CD4-positive, alpha-beta T cell treated with Interleukin-4 for 4 hours (primary cell): ENCODE measurements at places on chromosomes 3 and 15.

GRCh38 chr3:46675843-46676567 lies 17.5 kb downstream of the ALS2CL start:
- no peak for DNase-seq

DNA sequence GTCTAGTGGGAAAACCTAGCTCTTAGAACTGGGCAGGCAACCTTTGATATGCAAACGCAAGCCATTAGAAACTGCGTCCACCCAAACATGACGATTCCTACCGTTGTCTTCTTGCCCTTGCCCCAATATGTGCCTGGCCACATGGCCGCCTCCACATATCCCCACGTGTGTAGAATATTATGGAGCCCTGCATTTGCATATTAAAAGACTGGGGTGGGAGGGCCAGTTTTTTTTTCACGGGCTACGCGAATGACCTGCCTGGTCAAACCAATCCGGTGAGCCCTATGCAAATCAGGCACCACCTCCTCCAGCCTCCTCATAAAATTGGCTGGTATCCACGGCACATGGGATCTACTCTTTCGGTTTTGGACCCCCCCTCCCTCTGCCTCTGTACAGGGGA lies 381.0 kb upstream of the RGMA start:
- DNase-seq = no peak

GRCh38 chr3:10935028-10935427 lies 57.5 kb upstream of the SLC6A1 start:
- DNase-seq = no peak

- DNase-seq = no peak
Observed at GRCh38 chr3:183577346-183577745, 21.8 kb upstream of the KLHL6 start.

DNA sequence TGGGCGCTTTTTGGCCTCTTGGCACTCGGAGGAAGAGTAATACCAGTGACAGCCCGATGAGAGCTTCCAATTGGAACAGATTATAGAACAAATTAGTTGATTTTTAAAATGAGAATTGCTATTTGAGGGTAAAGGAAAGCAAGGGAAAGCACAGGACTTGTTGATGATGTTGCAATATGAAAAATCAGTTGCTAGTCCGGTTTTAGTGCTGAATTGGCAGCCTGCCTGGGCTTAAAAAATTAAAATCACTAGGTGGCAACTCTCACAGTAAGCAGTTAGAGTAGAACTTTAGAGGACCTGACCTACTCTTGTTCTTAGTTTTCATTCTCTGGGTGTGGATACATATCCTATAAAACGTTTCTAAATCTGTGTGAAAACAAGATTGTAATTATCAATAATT lies 2.1 kb upstream of the SCAANT1 start:
- DNase-seq = no peak

DNA sequence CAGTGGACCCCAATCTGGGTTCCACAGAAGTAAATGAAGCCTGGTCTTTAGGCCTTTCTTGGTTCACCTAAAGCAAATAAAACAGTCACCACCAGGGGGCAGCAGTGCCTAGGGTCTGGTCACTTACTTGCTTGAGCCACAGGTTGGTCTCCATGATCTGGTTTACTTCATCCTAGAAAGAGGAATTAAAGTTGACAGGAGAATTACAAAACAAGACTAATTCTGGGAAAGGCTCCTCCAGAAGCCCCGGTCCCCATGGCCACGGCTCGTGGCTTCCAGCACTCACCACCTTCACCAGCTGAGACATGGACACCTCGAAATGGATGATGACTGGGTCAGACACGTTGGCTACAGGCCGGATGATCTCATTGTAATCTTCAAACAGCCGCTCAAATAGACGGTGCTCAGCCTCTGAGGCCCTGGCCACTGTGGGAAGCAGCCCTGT lies 2.3 kb downstream of the CHRNA3 start:
- peak; percentile 70 for DNase-seq

DNA sequence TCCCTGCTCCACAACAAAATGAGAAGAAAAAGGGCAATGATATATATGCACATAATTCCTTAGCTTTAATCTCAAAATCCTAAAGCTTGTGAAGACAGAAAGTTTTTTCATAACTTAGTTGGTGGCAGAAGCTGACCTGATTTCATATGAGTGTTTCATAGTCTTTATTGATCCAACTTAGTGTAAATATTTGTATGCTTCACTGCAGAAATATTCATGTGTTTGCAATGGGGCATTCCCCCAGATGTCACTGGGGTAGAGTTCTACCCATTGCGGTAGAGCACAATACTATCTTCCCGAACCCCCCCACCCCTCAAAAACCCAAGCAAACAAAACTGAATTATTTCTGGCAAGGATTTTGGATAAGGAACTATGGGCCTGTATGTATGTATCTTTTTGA lies 221.2 kb downstream of the THRB start:
- DNase-seq = no peak

DNA sequence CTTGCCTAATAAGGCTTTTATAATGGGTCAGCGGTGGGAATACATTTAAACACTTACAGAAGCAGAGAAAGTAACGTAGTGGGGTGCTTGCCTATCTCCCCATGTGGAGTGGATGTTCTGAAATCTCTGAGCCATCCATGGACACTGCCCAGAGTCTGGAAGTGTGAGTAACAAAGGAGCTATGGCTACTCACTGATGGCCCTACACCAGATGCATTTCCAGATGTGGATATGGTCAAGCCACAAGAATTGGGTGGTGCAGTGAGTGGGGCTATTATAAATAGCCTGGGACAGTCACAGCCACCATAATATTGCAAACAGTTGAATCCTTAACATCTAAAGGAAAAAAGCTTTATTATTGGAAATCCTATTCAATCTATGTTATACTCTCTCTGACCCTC lies 96.6 kb downstream of the CGNL1 start:
- no peak for DNase-seq

DNA sequence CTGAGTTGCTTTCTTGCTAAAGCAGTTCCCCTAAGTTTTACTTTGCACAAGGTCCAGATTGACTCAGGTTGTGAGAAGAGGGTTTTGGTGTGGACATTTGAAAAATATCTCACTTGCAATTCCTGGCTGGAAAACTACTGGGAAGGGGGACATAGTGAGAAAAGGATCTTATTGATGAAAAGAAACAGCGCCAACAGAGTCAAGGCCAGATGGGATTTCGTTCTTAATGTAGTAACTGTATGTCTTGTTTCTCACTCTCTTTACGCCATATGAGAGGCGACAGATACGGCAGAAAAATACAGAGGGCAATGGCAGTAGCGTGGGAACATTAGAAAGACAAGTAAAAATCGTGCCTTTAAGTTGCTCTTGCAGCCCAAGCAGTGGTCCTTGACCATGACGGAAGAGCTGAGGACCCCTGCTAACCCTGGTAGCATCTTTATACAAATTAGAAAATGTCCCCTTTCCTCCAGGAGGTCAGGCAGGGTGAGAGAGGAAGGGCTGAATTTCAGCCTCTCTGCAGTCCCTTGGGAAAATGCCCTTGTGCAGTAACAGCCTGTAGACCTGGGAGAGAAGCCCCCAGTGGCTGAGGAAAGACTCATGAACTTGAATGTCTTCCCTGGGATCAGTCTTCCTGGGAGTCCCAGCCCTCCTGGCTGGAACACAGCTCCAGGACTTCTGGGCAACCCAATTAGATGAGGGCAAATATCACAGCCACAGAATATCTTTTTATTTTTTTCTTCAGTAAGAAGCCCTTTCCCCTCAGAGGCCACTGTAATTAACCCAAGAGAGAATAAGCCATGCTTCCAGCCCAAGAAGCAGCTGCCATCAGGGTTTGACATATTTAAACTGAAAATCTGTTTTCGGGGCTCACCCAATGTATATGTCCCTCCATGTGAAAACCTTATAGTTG lies 113.4 kb downstream of the CD47 start:
- DNase-seq = no peak

DNA sequence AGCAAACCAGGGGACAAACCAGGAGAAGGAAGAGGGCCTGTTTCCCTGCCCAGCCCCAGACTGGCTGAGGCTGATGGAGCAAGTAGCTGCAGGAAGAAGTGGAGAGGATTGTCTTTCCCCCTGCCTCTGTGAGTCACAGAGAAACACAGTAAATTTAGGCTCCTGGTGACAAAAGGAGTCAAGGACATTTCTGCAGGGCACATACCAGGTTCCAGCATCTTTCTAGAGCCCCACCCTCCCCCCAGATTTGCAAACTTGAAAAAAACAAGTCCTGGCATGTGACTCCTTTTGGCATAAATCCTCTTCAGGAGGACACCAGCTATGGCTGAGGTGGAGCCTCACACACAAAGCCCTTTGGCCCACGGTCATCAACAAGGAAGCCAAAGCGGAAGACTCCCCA lies 17.8 kb downstream of the PLD1 start:
- no peak for DNase-seq

DNA sequence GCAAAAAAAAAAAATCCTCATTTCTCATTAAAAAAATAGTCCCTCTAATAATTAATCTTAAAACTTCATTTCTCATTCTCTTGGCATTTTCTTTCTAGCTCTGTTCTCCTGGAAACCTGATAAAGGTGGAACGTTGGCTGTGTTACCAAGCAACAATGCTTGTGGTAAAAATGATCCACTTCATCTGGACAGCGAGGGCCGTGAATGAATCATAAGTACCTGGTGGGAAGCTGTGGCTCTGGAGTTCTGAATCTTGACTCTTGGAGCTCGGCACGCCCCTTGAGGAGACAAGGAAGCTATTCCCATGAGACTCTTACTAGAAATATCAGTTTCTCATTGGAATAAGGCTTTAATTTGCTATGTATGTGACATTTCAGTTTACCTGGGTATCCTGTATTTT lies 32.5 kb downstream of the BCL2L10 start:
- no peak for DNase-seq

DNA sequence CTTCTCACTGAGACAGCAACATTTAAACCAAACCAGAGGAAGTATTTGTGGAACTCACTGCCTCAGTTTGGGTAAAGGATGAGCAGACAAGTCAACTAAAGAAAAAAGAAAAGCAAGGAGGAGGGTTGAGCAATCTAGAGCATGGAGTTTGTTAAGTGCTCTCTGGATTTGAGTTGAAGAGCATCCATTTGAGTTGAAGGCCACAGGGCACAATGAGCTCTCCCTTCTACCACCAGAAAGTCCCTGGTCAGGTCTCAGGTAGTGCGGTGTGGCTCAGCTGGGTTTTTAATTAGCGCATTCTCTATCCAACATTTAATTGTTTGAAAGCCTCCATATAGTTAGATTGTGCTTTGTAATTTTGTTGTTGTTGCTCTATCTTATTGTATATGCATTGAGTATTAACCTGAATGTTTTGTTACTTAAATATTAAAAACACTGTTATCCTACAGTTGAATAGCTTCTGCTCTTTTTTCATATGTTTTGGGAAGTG lies 23.3 kb downstream of the CLDN18 start:
- DNase-seq = no peak

DNA sequence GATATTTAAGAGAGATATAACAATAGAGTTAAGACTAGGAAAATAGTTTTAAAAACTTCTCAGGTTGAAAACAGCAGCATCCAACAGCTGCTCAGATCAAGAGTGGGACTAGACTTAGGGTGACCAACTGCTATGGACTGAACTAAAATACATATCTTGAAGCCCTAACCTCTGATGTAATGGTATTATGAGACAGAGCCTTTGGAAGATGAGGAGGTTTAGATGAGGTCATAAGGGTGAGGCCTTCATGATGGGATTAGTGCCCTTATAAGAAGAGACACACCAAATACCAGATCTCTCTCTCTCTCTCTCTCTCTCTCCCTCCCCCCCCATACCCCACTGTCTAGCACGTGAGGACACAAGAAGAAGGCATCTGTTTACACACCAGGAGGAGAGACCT lies 37.4 kb upstream of the GALNT15 start:
- DNase-seq = no peak

DNA sequence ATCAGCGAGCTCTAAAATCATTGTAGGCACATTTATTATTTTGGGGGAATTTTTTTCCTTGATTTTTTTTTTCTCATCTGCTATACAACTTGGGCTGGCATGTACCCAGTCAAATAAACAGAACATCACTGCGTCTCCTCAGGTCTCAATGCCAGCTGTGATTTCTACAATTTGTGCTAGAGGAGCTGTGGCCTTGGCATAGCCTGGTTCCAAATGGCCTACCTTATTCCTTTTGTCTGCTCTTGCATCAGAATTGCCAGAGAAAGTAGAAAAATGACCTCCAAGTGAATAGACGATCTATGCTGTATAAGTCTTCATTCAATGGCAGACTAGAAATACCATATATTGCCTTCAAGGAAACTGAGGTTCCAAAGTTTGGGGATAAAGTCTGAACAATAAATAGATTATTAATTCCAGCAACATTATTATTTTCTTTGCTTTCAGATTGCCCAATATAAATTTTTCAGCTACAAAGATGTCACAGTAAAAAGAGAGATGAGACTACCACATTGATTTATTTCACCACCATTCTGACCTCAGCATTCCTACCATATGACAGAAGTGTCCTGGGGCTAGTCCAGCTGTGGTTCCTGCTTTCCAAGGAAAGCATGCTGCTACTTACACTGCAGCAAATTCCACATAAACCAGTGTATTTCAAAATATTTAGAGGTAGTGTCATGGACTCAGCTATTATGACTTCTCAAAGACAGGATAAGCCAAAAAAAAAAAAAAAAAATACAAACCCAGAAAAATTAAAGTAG lies 493.9 kb upstream of the ZNF385D start:
- DNase-seq = no peak

DNA sequence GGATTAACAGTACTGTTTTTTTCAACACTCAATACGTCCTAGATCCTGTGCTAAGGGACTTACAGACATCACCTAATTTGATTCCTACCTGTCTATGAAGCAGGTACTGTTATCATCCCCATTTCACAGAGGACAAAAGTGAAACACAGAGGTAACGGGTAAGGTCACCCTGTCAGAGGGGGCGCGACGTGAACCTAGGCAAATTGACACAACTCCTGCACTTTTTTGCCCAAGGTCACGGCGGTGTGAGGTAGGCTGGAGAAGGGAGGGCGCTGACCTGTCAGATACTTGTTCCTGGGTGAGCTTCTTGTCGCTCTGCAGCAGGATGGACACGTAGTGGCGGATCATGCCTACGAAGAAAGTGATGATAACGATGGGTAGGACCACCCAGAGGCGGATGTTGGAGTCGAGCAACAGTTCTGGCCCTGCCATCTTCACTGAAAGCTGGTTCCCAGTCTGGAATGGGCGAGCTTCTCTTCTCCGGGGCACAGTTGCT lies 363 bp downstream of the EMC3 start:
- DNase-seq = no peak

DNA sequence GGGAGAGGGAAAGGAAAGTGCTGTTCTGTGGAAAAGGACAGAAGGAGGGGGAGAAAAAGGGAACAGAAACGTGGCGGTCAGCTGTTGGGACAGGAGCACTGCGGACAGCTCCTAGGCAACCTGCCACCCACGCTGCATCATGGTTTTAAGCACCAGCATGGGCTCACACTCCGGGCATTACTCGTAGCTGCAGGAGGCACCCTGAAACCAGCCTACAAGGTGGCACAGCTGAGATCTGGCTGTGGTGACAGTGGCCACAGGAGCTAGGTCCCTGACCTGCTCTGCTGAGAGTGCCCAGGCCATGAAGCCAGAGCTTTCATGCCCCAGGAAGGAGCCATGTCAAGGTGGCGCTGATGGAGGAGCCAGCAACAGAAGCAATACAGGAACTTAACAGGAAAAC lies 161.4 kb upstream of the ST8SIA2 start:
- no peak for DNase-seq

- DNase-seq = no peak
Observed at GRCh38 chr15:62488387-62488786, 323.3 kb upstream of the C2CD4B start.

- no peak for DNase-seq
Observed at GRCh38 chr15:24745290-24745689, 69.7 kb downstream of the NPAP1 start.
